Hematopoietic multipotent progenitor cell treated with erythropoietin and hydrocortisone succinate and interleukin-3 and kit ligand, for 8 days (in vitro differentiated cells): ENCODE measurements at places on chromosomes 2 and 18.

DNA sequence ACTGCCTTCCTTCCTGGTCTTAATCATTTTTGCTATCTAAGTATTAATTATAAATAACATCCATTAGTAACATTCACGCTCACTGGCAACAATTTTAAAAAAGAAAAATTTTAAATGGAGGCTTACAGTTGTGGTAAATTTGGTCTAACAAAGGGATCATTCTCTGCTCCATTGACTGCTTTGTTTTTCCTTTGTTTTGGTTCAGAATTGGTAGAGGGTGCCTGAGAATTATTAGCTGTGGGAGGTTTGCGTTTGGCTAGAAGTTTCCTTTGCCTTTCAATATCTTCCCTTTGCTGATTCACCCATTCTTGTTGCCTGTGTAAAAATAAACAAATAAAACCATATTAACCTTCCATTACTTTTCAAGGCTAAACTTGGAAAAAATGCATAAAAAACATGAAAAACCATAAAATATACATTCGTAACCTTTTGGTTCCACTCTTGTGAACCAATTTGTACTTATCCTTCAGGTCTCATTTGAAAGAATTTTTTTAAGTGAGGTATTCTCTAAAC is 114.6 kb downstream of the TLK1 start:
- DNase-seq = no peak

- no peak for DNase-seq
Measured at GRCh38 chr2:234768608-234769196, 183.1 kb upstream of the SH3BP4 start.

DNA sequence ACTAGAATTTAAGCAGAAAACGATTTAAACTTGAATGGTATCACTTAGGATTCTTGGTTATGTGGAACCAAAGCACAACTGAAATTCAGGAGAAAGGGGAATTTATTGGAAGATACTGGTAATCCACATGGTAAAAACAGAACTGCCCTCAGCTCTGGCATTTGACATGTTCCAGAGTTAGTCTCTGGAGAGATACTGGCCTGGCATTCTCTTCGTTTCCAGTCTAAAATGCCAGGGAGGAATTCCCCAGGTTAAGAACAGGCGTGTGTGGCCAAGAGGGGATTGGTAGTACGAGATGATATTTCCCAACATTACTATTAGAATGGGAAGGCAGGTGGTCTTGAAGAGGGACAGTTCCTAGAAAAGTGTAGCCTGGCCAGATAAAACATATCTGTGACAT is 68.5 kb upstream of the TXNDC2 start:
- no peak for DNase-seq

DNA sequence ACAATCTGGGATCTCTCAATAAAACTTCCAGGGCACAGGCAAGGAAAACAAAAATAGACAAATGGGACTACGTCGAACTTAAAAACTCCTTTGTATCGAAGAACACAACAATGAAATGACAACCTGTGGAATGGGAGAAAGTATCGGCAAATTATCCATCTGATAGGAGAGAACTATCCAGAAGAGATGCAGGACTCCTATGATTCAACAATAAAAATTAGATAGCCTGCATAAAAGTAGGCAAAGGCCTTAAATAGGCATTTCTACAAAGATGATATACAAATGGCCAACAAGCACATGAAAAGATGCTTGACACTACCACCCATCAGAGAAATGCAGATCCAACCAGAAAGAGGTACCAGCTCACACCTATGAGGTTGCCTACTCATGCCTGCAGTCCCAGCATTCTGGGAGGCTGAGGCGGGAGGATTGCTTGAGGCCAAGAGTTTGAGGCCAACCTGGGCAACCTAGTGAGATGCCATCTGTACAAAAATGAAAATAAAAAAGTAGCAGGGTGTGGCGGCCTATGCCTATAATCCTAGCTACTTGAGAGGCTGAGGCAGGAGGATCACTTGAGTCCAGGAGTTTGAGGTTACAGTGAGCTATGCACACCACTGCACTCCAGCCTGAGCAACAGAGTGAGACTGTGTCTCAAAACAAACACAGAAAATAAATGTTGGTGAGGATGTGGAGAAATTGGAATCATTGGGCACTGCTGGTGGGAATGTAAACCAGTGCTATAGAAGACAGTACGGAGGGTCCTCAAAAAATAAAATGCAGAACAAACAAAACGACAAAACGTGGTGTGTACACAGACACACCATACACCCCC is 21.6 kb downstream of the TWIST2 start:
- no peak for DNase-seq

- DNase-seq = no peak
Measured at GRCh38 chr2:174690026-174690425, 74.2 kb downstream of the CHRNA1 start.

DNA sequence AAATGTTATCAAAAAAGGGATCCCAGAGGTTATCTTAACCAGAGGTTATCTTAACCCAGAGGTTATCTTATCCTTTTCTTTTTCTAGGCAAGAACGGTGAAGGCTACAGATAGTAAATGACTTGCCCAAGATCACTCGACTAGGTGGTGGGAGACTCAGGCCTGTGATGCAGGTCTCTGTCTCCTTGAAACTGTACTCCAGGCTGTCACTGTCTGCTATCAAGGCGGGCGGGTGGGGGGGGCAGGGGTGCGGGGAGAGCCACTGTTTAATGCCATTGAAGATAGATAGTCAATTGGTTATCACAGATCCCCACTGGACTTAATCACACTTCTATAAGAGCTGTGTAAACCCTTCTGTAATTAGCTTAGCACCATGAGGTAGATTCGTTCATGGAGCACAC is 315.9 kb upstream of the TCF4 start:
- no peak for DNase-seq

GRCh38 chr2:171244970-171245782 is 84.5 kb upstream of the TLK1 start:
- DNase-seq = peak; percentile 40
